Right renal cortex interstitium (tissue), 3 donors: ENCODE measurements at places on chromosomes 12 and 14. TPM values are rescaled to one million over a fixed set of nuclear protein-coding genes. Genes with fewer than 3 reads are reported as not detected.

GRCh38 chr12:118238888-118239287, 103.0 kb downstream of the PEBP1 start:
- no peak for DNase-seq

GRCh38 chr14:55228261-55228660, 36.9 kb upstream of the DLGAP5 start:
- no peak for DNase-seq

DNA sequence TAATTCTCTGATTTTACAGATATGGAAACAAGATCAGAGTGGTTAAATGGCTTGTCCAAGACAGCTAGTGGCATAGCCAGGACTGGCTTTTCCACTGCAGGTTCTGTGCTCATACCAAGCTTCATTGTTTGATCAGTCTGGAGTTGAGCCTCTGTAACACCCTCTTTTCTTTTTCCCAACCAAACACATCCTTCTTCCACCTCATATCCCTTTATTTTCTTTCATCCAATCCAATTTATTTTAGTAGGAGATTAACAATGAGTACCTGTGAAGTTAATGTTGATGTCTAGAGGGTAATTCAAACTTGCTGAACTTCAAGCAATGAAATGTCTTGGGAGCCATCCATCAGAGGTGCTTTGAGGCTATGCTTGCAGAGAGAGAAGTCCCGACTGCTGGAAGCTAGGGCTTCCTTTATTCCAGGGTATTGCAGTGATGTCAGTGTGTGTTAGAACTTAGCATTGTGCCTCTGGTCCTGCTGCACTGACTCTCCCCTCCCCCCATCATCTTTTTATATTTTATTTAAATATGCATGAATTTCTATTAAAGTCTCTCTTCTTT, 452.1 kb upstream of the PDE3A start:
- no peak for DNase-seq

DNA sequence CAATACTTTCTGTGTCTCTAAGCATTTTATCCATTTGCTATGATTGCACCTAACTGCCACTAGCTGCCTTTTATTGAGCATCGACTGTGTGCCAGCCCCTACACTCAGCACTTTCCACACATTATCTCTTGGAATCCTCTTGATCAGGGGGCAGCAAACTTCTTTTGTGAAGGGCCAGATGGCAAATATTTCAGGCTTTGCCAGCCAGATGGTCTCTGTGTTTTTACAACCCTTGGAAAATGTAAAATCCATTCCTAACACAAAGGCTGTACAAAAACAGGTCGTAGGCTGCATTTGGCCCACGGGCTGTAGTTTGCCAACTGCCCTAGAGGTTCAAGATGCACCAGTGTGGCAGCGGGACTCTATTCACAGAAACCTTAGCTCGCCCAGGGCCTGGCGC, 19.5 kb downstream of the FOXN4 start:
- no peak for DNase-seq

DNA sequence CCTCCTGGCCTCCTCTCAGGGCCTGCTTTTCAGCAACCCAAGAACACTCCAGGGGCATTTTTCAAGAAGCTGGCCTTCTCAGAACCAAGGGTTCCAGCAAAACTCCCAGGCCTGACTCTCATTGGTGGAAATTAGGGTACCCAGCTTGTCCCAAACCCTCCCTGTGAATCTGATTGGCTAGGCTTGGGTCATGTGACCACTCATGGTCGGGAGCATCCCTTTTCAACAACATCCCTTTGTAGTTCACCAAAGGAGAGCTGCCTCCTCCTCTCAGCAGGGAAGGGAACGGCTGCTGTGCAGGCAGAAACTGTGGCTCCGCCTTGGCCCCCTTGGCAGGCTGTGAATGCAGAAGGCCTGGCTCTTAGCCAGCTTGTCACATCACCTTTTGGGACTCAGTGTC, 94.5 kb downstream of the AACS start:
- DNase-seq: no peak

Gene KRT6B
- polyA plus RNA-seq: not detected

Gene KLRK1
- 0.46 TPM for polyA plus RNA-seq

Gene JAG2
- polyA plus RNA-seq: 8.0 TPM

Gene ANKRD33
- 0.12 TPM for polyA plus RNA-seq

Gene CBLN3
- polyA plus RNA-seq: 2.6 TPM
